ENCODE measurements at places on chromosomes 12 and 14.

DNA sequence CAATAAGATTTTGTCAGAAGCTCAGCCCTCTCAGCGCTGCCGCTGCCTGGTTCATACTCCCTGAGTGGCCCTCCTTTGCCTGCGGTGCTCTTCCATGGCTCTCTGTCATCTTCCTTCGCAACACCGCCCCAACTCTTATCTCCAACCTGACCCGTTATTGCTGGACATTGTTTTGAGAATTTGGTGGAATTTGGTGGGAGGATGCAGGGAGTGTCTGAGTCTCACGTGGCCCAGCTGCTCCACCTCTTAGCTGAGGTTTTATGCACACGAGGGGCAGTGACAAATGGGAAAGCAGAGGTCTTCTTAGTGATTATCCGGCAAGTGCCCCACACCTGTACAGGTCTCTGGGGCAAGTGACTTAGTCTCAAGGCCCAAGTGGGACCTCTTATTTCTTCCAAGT lies 97.5 kb upstream of the RPH3A start:
- no peak for DNase-seq

- DNase-seq = no peak
Measured at GRCh38 chr14:54475911-54476310, 12.9 kb downstream of the GMFB start.

- DNase-seq = no peak
Measured at GRCh38 chr14:87526731-87527130, 466.3 kb downstream of the GALC start.

DNA sequence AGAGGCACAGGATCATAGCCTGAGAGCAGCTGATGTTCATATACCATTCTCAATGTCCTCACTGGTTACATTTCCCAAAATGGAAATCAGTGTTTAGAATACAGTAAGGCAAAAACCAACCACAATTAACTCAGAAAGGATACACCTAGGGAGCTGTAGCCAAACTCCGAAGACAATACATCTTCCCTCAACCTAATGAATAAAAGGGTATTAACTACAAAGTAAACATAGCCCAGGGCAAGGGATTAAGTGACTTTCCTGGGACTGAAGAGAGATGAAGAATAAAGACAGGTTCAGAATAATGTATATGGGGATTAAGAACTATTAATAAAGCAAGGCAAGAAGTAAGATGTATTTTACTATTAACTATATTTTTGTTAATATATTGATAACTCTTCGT lies 79.5 kb downstream of the RPS29 start:
- no peak for DNase-seq

- DNase-seq = peak; percentile 87
Measured at GRCh38 chr12:27424631-27425230, 21.8 kb upstream of the SMCO2 start.

- no peak for DNase-seq
Measured at GRCh38 chr14:68840454-68840853, 47.6 kb upstream of the ZFP36L1 start.

- peak; percentile 53 for DNase-seq
Measured at GRCh38 chr12:95173392-95174251, 43.6 kb downstream of the FGD6 start.

GRCh38 chr12:26340649-26341048 lies 145.3 kb downstream of the SSPN start:
- DNase-seq = peak; percentile 39

- DNase-seq = no peak
Measured at GRCh38 chr14:100114109-100114765, 45.2 kb downstream of the DEGS2 start.

- DNase-seq = no peak
Measured at GRCh38 chr14:95408731-95409476, 89.2 kb upstream of the CLMN start.

DNA sequence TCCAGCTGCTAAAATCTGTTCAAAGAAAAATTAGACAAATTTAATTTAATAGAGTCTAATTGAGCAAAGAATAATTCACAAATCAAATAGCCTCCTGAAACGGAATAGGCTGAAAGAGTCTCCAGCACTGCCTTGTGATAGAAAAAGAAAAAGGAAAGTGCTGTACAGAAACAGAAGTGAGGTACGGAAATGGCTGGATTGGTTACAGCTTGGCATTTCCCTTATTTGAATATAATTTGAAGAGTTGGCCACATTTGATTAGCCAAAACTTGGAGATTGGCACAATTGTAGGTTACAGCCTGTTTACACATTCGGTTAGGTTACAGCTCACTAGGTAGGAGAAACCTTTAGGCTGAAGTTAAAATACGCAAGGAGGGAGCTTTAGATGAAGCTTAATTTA lies 24.8 kb upstream of the PCED1B start:
- DNase-seq = no peak

DNA sequence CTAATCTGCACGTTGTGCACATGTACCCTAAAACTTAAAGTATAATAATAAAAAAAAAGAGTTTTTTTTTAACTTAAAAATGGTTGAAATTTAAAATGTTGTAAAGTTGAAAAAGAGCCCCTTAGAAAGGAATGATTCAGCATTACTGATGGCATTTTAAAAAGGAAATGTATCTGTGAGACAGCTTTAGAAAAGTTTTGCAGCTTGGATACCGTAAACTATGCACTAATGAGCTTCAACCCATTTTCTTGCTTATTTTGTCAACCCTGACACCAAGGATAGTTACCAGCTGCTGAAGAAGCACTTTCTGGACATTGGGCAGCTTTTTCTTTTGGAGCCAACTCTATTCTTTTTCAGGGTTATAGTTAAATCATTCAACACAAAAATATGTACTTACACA lies 4.3 kb downstream of the BICD1 start:
- peak; percentile 12 for DNase-seq

- no peak for DNase-seq
Measured at GRCh38 chr12:101174541-101174940, 35.5 kb downstream of the SLC5A8 start.

GRCh38 chr14:68506645-68507419 lies 286.0 kb downstream of the ZFP36L1 start:
- DNase-seq = no peak

GRCh38 chr14:53952533-53952932 lies 4.1 kb downstream of the BMP4 start:
- no peak for DNase-seq

GRCh38 chr14:51201890-51202289 lies 38.2 kb upstream of the TMX1 start:
- DNase-seq = no peak

GRCh38 chr14:88060576-88060975 lies 55.6 kb downstream of the GPR65 start:
- no peak for DNase-seq

DNA sequence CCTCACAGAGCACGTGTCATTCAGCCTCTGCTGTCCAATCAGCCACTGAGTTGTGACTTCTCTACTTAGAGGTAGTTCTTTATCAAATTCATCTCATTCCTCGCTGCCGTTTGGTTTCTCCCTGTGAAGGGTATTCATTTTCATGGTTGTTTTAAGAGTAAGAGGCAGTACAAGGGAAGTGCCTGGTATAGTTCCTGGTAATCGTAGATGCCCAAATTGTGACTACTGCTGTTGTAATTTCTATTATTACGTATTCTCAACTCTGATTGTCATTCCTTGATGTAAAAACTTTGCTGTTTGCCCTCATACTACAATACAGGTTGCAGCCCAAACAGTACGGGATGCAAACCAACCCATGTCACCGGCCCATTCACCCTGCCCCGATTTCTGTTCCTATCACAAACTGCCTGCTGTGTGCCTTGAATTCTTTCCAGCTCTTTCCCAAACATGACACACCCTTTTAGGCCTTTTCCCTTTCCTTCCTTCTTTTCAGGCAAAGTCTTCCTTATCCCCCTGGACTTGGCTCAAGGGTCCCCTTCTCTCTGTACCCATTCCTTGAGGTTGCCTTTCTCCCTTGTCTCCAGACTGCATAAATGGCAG lies 93.0 kb downstream of the SLC25A47 start:
- no peak for DNase-seq

GRCh38 chr14:65794674-65795279 lies 382.2 kb downstream of the FUT8 start:
- no peak for DNase-seq

- DNase-seq = no peak
Measured at GRCh38 chr14:73973497-73973896, 23.4 kb downstream of the COQ6 start.

DNA sequence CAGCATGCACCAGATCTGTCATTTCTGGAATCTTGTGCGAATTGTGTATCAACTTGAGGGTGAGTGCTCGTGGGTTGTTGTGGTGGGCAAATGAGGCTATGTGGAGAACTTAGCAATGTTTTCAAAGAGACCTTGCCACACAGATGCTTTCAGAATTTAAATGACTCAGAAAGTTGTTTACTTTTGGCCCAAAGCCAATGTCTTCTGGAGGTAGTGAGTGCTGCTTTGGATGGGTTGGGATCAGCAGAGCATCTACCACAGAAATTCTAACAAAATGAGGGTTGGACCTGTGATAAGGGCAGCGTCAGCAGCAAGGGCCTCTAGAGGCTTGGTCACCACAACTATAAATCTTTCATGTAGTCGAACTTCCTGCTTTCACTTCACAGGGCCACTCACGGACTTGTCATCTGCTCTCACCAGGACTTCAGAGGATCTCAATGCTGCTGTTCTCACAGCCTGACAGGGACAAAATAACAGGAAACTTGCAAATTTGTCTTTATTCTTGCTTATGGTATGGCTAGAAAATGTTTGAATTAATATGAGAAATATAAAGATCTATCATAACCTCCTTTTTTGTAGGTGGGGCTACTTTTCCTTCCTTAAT lies 111.4 kb downstream of the DACT1 start:
- peak; percentile 92 for DNase-seq

- no peak for DNase-seq
Measured at GRCh38 chr12:109731806-109732205, 18.2 kb downstream of the FAM222A start.

DNA sequence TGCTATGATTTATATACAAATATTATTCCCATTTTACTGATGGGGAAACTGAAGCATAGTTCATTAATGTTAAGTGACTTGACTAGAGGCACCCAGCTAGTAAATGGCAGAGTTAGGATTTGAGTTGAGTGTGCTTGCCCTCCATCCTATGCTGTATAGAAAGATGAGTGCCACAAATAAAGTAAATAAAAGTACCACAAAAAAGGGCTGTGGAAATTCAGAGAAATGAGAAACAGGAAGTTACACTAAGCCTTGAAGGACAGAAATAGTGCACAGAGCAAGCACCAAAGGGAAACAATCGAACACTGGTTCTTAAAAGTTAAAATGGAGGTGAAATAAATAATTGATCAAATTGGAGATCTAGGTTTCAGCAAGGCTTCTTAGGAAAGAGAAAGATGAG lies 9.2 kb upstream of the ABCD2 start:
- DNase-seq = peak; percentile 13

- DNase-seq = no peak
Measured at GRCh38 chr12:27607591-27607990, 83.6 kb downstream of the PPFIBP1 start.

DNA sequence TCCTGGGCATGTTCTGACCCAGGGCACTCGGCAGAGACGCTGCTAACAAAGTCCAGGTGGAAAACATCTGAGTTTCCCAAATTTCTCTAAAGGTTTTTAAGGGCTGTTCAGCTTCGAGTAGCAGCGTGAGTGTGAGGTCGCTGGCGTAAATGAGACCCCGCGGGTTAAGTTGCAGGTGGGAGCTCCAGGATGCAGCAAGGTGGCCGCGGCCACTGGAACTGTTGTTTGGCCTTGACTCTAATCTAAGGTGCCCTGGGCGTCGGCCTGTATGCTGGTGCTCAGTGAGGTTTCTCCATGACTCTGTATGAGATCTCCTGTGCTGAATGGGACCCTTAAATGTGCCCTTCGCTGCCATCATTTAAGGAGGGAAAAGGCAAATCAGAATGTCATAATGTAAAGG lies 50.7 kb downstream of the ELK3 start:
- no peak for DNase-seq

DNA sequence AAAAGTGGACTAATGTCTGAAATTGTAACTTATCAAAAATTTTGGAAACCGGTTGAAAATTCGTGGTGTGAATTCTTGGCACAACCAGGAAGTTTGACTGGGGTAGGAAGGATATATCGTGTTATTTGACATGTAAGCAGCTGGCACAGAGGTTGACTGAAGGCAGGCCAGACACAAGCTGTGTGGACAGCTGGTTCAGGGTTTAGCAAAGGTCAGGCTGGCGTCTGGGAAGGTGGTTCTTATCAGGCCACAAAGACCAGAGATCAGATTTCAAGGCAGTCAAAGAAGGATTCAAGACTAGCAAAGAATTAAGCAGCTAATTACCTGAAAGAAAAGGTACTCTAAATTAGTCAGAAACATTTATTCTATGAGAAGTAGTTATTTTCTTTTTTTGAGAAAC lies 450.2 kb upstream of the MDGA2 start:
- no peak for DNase-seq

DNA sequence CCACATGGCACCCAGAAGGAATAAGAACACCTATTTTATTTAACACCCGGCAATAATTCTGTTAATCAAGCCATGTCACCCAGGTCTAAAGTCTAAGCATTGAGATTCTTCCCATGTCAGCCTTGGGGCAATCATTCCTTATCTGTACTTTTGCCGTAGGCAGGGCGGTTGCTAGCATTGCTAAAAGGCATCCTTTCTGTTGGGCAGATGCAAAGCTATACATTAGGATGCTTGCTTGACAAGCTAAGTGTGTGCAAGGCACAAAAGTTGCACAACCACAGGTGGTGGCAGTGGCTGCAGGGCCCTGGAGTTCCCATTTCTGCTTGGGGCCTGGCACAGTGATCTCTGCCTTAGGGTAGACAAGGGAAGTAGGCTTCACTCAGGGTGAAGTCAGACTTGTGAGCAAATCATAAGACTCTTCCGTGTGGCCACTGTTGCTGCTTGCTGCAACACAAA lies 12.5 kb upstream of the GALNT6 start:
- peak; percentile 82 for DNase-seq

- no peak for DNase-seq
Measured at GRCh38 chr12:77728018-77728417, 102.7 kb upstream of the NAV3 start.

- DNase-seq = peak; percentile 27
Measured at GRCh38 chr14:76267322-76268046, 108.5 kb upstream of the ESRRB start.

DNA sequence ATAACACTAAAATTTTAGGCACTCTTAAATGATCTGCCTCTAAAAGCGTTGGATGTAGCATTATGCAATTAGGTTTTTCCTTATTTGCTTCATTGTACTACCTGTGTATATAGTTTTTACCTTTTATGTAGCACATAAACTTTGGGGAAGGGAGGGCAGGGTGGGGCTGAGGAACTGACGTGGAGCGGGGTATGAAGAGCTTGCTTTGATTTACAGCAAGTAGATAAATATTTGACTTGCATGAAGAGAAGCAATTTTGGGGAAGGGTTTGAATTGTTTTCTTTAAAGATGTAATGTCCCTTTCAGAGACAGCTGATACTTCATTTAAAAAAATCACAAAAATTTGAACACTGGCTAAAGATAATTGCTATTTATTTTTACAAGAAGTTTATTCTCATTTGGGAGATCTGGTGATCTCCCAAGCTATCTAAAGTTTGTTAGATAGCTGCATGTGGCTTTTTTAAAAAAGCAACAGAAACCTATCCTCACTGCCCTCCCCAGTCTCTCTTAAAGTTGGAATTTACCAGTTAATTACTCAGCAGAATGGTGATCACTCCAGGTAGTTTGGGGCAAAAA lies 4.1 kb downstream of the CDKN1B start:
- peak; percentile 48 for DNase-seq
